M059J (cell line): ENCODE measurements at places on chromosomes 13 and 19. TPM values are rescaled to one million over a fixed set of nuclear protein-coding genes. Genes with fewer than 3 reads are reported as not detected.
A peak's percentile ranks its signal among the peaks of the same experiment; 100 is the strongest.

- no peak for DNase-seq
Measured at GRCh38 chr13:29888306-29888705, 37.9 kb upstream of the UBL3 start.

KLK14 gene
- total RNA-seq, result not detected in 2 replicates

DNA sequence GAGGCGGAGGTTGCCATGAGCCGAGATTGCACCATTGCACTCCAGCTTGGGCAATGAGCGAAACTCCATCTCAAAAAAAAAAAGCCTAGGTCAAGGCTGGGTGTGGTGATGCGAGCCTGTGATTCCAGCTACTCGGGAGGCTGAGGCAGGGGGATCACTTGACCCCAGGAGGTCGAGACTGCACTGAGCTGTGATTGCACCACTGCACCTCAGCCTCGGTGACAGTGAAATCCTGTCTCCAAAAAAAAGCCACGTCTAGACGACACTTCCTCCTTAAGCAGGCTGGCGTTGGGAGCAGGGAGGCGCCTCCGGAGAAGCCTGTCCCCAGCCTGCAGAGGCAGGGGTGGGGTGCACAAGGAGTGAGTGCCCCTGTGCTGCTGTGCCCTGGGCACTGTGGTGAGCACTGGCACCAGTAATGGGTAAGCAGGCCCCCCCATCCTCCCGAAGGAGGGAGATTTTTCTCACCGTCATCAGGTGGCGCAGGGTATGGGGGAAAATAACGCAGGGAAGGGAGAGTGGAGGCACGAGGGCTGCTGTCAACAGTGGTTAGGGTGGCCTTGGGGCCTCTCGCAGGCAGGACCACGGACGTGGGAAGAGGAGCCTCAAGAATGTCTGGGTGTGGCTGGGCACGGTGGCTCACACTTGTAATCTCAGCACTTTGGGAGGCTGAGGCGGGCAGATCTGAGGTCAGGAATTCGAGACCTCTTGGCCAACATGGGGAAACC lies 706 bp downstream of the P2RY11 start:
- peak; percentile 42 for DNase-seq

DNA sequence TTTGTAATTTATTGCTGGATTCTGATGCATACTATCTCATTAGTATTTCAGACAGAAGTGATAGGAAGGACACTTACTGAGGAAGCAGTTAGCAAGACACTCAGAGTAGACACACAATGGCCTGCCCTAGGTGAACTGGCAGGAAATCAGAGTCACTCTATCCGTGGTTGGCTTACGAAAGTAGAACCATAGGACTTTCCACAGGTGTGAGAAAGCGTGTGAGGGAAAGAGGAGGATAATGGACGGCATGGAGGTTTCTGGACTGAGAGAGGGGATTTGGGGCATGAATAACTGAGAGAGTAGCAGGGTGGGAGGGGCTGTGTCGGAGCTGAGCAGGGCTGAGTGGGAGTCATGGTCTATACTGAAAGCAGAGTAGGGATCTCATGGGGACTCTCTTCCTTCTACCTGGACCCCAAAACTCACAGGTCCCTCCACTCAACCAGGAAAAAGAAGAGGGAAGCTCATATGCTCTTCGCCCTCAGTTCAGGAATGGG lies 18.7 kb upstream of the EID2 start:
- DNase-seq, result no peak

- DNase-seq, result no peak
Measured at GRCh38 chr13:19178901-19179593, 2.6 kb downstream of the TUBA3C start.

DNA sequence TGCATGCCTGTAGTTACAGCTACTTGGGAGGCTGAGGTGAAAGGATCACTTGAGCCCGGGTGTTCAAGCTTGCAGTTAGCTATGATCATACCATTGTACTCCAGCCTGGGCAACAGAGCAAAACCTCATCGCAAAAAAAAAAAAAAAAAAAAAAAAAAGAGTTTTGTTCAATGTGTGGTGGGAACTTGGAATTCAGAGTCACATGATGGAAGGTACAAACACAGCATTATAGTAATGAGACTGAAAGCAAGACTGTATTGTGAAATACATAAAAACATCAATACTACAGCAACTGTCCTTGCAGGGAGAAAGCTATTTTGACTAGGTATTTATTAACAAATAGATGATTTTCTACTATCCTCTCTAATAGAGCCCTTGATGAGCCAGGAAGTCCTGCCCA lies 393.2 kb downstream of the DLEU7 start:
- DNase-seq, result no peak

- no peak for DNase-seq
Measured at GRCh38 chr19:10011974-10012373, 1.3 kb upstream of the RDH8 start.

DNA sequence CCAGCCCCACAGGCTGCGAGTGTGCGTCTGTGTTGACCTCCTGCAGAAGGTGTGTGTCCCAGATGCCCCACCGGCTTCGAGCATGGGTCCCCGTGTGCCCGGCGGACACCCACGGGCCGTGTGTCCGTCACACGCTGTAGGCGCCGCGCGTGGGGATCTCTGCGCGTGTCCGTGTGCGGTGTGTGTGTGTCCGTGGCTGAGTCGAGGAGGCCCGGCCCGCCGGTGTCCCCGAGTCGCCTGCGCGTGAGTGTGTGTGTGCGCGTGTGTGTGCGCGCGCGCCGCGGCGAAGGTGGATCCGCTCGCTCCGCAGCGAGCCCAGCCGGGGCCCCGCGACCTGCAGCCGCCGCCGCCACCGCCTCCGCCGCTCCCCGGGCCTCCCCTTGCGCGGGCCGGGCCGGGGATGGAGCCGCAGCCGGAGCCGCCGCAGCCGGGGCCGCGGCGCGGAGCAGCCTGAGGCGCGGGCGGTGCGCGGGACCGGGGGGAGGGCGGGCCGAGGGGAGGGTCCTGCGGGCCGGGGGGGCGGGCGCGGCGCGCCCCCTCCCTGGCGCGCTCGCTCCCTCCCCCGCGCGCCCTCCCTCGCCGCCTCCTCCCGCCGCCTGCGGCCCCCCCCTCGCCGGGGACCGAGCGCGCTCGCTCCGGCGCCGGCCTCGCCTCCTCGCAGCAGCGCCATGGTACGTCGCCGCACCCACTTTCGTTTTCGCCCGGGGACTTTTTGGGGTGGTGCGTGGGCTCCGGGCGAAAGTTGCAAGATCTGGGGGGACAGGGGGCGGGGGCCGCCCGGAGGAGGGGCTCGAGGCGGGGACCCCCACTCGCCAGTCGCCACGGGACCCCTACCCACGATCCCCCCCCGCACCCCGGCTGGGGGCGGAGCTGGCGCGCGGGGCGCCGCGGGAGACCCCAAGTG lies 7.1 kb upstream of the NFIC start:
- DNase-seq, result peak; percentile 61

BLVRB gene
- total RNA-seq, result 109 and 135 TPM in 2 replicates

DNA sequence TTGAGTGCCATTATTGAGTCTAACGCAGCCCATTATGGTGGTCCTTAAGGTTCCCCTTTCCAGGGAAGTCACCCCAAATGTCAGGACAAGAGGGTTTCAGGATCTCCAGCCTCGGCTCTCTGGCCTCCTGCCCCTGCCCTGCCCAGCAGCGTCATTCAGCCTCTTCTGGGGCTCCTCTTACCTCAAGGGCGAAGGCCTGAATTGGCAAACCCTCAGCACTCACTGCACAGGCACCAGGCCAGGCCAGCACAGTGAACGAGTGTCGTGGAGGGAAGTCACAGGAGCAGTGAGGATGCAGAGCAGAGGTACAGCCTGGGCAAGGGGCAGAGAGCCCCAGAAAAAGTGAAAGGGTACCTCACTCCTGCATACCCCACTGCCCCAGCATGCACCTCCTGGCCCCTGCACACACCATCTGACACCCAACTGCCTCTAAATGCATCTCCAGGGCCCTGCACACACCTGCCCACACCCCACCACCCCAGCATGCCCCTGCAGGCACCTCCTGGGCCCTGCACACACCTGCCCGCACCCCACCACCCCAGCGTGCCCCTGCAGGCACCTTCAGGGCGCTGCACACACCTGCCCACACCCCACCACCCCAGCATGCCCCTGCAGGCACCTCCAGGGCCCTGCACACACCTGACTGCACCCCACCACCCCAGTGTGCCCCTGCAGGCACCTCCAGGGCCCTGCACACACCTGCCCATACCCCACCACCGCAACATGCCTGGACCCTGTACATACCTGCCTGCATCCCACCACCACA lies 19.8 kb downstream of the SLC25A42 start:
- no peak for DNase-seq

DIAPH3 gene
- total RNA-seq, result 7.3 and 17.2 TPM in 2 replicates

DNA sequence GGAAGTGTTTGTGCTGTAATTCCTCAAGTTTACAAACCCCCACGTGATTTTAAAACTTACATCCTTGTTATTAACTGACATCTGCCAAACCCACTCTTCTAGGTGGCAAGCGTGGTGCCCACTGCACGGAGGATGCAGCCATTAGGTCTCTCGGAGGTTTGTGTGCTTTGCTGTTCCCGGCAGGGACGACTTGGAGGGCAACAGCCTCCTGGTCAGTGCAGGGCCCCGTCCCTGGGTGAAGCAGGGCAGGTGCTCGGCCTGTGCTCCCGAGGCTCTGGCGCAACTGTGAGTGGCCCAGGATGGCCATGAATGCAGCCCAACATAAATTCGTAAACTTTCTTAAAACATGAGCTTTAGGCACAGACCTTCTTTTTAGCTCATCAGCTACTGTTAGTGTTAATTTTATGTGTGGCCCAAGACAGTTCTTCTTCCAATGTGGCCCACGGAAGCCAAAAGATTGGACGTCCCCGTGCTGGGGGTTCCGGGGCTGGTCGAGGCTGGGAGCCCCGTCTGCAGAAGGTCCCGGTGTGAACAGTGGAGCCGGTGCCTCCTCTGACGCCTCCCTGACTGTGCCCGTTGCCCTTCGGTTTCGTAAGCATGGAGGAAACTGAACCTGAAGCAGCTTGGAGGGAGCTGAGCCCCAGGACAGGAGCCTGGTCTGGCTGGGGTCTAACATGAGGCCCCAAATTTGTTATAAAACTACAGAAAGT lies 11.9 kb downstream of the GAS6 start:
- no peak for DNase-seq

DNA sequence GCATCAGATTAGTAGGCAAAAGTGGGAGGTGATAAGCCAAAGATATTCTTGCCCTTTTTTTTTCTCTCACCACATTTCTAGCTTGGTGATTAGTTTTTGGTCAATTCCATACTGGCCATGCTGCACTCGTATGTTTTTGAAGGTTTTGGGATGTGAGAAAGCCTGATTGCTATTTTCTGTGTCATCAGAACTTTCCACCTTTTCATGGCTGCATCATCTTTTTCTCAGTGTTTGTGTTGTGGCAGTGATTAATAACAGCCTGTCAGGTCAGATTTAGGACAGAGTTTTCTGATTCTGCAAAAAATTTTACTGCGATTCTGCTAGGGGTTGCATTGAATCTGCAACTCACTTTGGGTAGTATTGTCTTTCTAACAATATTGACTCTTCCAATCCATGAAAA lies 32.9 kb downstream of the PSG1 start:
- DNase-seq, result peak; percentile 41

EFNB2 gene
- 16.9 and 32.2 TPM in 2 replicates for total RNA-seq

RFPL4A gene
- not detected in 2 replicates for total RNA-seq

BST2 gene
- total RNA-seq, result 490 and 600 TPM in 2 replicates

- no peak for DNase-seq
Measured at GRCh38 chr13:70188567-70188966, 80.3 kb upstream of the KLHL1 start.

ZNF723 gene
- not detected in 2 replicates for total RNA-seq

- no peak for DNase-seq
Measured at GRCh38 chr13:114283576-114283975, 2.2 kb downstream of the UPF3A start.

GRCh38 chr13:113105921-113106452 lies 396 bp downstream of the F7 start:
- DNase-seq, result no peak

DNA sequence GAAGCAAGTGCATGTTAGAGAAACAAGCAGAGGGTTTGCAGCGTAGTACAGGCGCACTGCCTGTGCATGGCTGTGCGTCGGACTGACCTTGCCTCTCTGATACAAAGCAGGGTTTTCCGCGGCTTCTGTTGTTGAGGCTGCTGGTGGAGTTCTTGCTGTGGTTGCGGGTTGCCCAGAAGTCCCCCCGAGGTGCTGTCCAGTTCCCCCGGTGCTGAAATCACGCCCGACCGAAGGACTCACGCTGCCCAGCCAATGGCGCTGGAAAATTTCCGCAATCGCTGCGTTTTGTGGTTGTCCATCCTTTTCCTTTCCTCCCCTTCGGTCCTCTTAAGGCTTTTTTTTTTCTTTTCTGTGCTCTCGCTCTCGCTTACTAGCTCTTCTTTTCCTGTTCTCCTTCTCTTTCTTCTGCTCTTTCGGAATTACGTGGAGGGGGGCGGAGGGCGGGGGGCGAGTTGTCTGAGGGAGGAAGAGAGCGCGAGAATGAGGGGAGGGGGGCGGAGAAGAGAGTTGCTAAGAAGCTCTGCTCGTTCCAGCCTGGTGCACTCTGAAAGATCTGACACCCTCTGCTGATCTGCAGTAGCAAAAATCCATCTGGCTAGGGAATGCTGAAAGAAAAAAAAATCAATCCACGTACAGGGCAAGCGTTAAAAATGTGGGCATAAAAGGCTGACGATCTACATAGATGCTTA lies at the start of gene SLITRK1:
SLITRK1 (minus strand) TSS at position 558 of the 689 bp plus-strand sequence. CDS start 967 bp downstream, outside the sequence.
- DNase-seq, result peak; percentile 40

SLC6A16 gene
- total RNA-seq, result 0.05 TPM in 2 replicates

PSG6 gene
- total RNA-seq, result 0.79 and 0.89 TPM in 2 replicates

- no peak for DNase-seq
Measured at GRCh38 chr13:23654111-23655110, 84.2 kb downstream of the TNFRSF19 start.

DNA sequence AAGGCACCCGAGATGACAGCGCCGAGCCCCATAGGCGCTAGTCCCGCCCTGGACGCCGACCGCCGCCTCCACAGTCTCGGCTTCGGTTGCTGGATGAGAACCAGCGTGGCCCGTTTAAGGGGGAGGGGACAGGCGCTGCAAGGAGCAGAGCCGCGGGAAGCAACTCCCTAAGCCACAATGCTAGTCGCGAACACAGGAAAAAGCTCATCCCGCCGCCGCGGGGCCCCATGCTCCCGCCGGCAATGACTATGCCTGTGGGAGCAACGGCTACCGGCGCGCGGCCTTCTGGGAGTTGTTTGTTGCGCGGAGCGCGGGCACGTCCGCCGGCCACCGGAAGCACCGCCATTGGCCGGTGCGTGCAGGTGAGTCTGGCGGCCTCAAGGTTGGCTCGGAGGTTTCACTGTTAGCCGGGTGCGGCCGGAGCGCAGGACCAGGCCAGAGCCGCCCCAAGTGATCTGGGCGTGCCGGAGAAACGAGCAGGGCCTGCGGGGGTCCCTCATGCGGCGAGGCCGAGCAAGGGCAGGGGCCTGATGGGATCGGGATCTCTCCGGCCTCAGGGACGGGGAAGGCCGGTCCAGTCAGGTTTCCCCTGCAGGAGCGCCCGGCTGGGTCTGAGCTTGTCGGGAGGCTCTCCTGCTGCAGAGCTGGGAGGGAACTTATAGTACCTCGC lies at the start of gene ZNF544:
ZNF544 (plus strand) TSS at position 330 of the 670 bp plus-strand sequence. CDS start 15,110 bp downstream, outside the sequence.
- DNase-seq, result peak; percentile 77

CELF5 gene
- total RNA-seq, result not detected in 2 replicates

NXNL1 gene
- not detected in 2 replicates for total RNA-seq

FUT2 gene
- not detected in 2 replicates for total RNA-seq

- DNase-seq, result no peak
Measured at GRCh38 chr13:85657942-85658341, 141.3 kb downstream of the SLITRK6 start.

GRCh38 chr13:99981735-99982035 lies at the start of gene ZIC2:
Gene ZIC2, plus strand, starts transcription at chr13:99981784. Its CDS starts 281 bp downstream, at chr13:99982065.
- no peak for DNase-seq

PSG3 gene
- total RNA-seq, result 0.64 and 0.84 TPM in 2 replicates

- DNase-seq, result peak; percentile 15
Measured at GRCh38 chr13:76795701-76796695, 90.2 kb downstream of the KCTD12 start.

CNFN gene
- 3.8 TPM in 1 of 2 replicates, not detected in the other for total RNA-seq

GRCh38 chr19:49884109-49884508 lies 6.6 kb downstream of the TBC1D17 start:
- no peak for DNase-seq

GRCh38 chr13:21075379-21076249 lies 14.2 kb upstream of the LATS2 start:
- no peak for DNase-seq

STOML3 gene
- not detected in 2 replicates for total RNA-seq
